Activated CD4-positive, alpha-beta T cell treated with anti-CD3 and anti-CD28 coated beads for 1 hour (primary cell): ENCODE measurements at places on chromosomes 3 and 15.

DNA sequence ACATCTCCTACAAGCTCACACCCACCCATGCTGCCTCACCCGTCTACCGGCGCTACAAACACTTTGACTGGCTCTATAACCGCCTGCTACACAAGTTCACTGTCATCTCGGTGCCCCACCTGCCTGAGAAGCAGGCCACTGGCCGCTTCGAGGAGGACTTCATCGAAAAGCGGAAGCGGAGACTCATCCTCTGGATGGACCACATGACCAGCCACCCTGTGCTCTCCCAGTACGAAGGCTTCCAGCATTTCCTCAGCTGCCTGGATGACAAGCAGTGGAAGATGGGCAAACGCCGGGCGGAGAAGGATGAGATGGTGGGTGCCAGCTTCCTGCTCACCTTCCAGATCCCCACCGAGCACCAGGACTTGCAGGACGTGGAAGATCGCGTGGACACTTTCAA, 2.1 kb downstream of the SNX33 start:
- no peak for DNase-seq

DNA sequence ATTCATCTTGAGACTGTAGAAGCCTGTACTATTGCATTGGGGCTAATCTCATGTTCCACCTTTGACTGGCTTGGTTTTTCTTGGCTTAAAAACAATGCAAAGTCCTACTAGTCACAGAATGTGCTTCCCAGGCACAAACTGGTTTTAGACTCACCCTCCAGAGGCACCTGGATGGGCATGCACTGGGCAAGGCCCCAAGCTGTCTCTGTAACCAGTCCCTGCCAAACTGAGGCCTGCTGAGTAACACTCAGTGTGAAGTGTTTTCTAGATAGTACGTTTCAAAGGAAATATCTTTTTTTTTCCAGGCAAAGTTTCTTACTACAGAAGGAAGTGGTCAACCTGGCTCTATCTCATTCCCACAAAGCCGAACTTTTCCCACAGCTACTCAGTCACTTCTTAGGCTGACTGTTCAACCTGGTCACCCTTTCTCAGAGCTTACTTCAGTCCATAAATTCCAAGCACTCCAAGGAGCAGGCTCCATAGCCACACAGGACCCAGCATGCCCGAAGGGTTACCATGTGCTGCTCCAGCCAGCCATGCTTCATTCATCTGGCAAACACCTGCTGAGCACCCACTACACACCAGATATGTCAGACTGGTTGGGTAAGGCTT, 57.4 kb downstream of the NPTN start:
- DNase-seq, result no peak

DNA sequence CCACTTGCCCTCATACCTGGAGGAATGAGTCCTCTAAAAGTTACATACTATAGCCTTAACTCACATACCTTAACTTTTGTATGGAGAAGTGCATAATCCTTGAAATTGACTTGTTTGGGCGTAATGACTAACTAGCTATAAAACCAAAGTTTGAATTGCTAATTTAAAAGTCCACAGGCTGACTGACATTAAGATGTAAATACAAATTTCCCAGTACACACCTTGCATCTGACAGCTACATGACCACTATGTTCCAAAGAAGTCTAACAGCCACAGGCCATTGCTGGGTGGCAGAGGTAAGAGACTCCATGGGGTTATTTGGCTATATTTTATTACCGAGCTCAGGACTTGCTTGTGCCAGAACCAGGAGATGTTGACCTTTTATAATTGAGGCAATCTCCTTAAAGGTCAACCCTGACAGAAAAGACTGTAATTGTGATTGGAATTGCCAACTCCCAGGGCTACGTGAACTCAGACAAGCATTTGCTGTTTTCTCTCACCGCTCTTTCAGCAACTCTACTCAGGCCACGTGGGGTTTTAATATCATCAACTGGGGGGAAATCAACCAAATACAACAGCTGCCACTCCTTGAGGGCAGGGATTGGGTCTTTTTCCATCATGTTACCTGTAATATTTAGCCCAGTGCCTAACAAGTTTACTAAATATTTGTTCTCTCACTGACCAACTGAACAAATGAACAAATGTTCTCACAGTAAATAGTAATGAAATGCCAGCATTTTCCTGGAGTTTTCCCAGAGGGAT, 139.9 kb downstream of the SEMA6D start:
- no peak for DNase-seq

DNA sequence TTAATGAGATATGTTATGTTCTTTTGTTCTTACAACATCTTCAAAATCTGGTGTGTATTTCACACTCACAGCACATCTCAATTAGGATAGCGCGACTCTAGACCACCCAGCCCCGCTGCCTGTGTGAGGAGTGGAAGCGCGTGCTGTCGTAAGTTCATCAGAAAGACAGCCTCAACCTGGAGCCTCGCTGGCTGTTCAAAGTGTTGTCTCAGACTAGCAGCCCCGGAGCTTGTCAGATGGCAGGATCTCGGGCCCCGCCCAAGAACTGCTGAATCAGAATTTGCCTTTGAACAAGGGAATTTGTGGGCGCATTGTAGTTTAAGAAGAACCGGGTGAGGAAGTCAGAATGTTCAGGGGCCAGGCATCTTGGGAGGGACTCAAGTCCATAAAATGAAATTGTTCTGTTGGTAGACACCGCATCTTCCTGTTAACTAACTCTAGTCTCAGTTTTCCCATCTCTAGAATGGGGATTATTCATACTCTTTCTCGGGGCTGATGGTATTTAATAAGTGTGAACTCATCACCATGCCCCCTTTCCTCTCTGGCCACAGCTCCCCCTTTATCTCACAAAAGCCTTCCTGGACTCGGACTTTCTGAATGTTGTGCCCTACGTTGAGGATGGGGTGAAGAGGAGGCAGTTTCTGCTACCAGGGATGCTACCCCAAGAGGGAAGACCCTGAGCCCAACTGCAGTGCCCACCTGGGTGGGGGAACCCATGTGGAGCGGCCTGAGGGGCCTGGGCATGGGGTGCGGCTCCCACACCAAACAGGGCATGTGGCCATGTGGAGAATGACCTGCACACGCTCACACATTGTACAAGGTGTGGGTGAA, 40.4 kb downstream of the BHLHE40 start:
- peak; percentile 66 for DNase-seq

- no peak for DNase-seq
Measured at GRCh38 chr3:18046131-18046915, 303.9 kb upstream of the TBC1D5 start.
